Osteocyte (in vitro differentiated cells): ENCODE measurements at places on chromosomes 6 and 20. TPM values are rescaled to one million over a fixed set of nuclear protein-coding genes. Genes with fewer than 3 reads are reported as not detected.
A peak's percentile ranks its signal among the peaks of the same experiment; 100 is the strongest.

Gene C6orf52
- 0.73 and 0.84 TPM in 2 replicates for total RNA-seq

Gene TMEM74B
- not detected in 2 replicates for total RNA-seq

Gene C6orf15
- not detected in 2 replicates for total RNA-seq

Gene TRIM31
- not detected in 2 replicates for total RNA-seq

Gene ETV7
- 0.24 and 0.59 TPM in 2 replicates for total RNA-seq

Gene TOX2
- total RNA-seq = not detected in 2 replicates

Gene SLC22A2
- total RNA-seq = not detected in 2 replicates

DNA sequence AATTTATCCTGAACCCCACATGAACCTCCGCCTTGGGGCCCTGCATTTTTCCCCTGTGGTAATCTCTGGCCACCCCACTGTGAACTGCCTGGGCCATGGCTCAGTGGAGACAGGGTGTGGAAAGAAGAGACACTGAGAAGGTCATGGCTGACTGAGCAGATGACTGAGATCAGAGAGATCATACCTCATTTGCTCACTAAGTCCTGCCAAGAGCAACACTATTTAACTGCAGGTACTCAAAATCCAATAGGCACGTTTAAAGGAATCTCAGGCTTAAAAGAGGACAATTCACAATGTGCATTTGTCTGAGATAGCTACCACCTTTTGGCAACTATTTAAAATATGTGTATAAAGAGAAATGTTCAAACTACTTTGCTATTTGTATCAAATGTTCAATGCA, 305.0 kb downstream of the GMDS start:
- DNase-seq = no peak

DNA sequence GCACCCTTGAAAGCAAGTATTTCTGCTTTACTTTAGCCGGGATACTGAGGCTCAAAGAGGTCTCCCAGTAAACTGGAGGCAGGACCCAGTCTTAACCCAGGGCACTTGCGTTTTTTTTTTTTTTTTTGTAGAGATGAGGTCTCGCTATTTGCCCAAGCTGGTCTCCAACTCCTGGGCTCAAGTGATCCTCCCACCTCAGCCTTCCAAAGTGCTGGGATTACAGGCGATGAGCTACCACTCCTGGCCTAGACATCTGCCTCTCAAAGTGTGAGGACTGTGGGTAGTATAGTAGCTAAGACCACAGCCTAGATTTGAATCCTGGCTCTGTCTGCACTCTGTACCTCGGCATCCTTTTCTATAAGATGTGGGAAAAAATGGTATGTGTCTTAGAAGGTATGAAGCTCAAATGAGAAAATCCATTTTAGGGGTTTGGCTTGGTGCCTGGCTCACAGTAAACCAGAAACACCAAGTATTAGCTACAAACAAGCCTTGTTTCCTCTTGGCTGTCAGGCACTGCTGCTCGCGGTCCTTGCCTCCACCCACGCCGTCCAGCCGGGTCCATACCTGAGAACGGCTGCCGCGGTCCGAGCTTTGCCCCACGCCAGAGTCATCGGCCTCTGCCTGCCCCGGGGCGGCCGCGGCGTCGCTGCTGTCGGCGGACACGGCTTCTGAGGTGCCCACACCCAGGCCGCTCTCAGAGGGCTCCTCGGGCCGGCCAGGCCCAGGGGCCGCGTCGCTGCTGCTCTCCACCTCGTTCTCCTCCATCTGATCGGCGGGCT, 1.2 kb downstream of the ZNF335 start:
- DNase-seq = no peak

DNA sequence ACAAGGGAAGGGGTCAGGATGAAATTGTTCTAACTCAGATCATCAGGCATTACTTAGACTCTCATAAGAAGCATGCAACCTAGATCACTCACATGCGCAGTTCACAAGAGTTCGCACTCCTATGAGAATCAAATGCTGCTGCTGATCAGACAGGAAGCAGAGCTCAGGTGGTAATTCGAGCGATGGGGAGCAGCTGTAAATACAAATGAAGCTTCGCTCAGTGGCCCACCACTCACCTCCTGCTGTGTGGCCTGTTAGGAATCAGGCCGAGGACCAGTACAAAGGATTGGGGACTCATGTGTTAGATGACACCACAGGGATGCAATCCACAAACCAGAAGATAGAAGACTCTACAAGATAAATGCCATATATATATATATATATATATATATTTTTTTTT, 31.5 kb upstream of the TOP1 start:
- peak; percentile 49 for DNase-seq

- no peak for DNase-seq
Measured at GRCh38 chr6:90231798-90232197, 64.8 kb downstream of the BACH2 start.

- no peak for DNase-seq
Measured at GRCh38 chr6:152984513-152984872, 1.7 kb upstream of the FBXO5 start.

DNA sequence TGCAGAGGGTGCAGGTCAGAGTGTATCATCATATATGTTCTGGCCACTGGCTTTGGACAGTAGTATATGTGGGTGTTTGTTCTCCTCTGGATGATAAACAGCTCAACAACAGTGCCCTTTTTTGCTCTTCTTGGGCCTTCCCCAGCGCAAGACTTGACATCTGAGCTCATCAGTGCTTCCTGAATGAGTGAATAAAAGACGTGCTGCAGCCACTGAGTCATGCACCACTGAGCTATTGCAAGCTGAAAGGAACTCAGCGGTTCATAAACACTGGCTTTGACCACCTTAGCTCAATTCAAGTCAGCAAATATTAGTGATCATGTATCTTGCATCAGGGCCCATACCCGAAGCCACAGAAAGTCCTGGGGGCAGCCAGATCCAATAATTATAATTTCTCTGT, 105.3 kb upstream of the KCNG1 start:
- DNase-seq = no peak

GRCh38 chr6:168609914-168610490, 169.0 kb downstream of the SMOC2 start:
- DNase-seq = no peak

GRCh38 chr6:45116714-45117410, 211.3 kb upstream of the RUNX2 start:
- no peak for DNase-seq

DNA sequence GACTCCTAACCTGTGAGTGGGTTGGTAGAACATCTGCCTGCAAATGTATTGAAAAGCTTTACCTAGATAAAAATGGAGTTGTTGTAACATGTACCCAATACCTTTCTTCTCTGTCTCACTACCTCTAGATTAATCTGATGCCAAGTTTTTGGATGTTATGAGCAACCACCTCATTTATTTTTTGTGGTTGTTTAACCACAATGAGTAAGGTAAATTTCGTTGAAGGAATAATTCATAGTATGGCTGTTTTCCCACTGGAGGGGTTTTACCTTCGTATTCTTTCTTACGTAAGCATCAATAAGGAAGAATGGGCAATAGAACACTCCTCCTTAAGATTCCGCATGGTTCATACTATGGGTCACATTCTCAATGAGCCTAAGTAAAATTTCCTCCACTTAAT, 165.4 kb downstream of the CDH26 start:
- no peak for DNase-seq

DNA sequence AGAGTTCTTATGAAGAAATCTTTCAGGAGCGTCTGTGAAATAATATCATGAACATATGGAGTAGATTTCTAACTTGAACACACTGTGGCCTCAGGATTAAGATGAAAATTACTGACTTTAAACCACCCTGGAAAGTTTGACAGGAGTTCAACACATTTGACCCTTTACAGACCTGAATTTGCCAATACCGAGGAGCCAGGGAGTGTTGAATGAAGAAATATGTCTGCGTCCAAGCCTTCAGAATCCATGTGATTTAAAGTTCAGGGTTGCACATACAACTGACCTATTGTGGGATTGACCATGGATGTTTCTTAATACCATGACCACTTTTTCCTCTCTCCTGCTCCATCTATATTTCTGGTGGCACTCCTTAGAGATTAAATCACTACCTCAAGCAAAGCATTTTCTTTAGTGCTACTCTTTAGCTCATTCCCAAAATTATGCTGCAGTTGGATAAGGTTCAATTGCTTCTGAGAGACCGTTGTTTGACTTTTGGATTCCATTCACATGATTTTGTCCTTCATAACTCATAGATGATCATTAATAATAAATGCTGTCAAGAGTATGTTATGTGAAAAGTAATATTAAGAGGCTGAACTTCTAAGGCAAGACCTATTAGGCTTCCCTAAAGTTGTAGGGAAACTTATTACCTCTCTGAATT, 57.4 kb downstream of the PRL start:
- no peak for DNase-seq

GRCh38 chr6:5638666-5639065, 368.1 kb downstream of the NRN1 start:
- DNase-seq = no peak

GRCh38 chr6:354631-355280, 36.8 kb upstream of the IRF4 start:
- DNase-seq = no peak

- DNase-seq = no peak
Measured at GRCh38 chr20:36461600-36462439, 79.5 kb upstream of the MYL9 start.

GRCh38 chr6:9138936-9139335, 703.6 kb upstream of the SLC35B3 start:
- no peak for DNase-seq
